Renal pelvis (tissue), 12 donors: ENCODE measurements at places on chromosomes 11 and 22.

GRCh38 chr11:96254087-96254486, 88.9 kb downstream of the MAML2 start:
- peak; percentile 72 for DNase-seq

GRCh38 chr11:14012846-14013245, 50.3 kb downstream of the SPON1 start:
- no peak for DNase-seq

- DNase-seq = no peak
Measured at GRCh38 chr22:37017356-37017755, 1.9 kb downstream of the TST start.

DNA sequence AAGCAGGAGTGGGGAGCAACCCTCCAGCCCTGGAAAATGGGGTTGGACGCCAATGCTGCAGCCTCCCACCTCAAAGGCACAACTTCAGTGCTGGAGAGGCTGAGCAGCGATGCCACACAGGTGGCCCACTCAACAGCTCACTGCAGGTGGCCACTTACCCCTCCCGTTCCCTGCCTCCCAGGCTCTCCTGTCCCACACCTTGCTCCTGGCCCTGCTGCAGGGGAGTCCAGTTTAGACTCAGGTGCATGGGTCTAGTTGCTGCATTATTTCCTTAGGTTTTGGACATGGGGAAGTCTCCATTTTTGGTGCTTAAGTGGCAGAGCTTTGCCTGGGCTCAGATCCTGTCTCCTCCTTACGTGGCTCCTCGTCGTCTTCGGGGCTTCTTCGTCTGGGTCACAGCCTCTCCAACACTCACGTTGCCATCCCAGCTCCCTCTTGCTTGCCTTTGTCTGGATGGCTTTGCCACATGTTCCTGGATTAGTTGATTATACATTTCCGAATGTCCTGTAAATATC, 898.3 kb downstream of the BRD1 start:
- DNase-seq = no peak

DNA sequence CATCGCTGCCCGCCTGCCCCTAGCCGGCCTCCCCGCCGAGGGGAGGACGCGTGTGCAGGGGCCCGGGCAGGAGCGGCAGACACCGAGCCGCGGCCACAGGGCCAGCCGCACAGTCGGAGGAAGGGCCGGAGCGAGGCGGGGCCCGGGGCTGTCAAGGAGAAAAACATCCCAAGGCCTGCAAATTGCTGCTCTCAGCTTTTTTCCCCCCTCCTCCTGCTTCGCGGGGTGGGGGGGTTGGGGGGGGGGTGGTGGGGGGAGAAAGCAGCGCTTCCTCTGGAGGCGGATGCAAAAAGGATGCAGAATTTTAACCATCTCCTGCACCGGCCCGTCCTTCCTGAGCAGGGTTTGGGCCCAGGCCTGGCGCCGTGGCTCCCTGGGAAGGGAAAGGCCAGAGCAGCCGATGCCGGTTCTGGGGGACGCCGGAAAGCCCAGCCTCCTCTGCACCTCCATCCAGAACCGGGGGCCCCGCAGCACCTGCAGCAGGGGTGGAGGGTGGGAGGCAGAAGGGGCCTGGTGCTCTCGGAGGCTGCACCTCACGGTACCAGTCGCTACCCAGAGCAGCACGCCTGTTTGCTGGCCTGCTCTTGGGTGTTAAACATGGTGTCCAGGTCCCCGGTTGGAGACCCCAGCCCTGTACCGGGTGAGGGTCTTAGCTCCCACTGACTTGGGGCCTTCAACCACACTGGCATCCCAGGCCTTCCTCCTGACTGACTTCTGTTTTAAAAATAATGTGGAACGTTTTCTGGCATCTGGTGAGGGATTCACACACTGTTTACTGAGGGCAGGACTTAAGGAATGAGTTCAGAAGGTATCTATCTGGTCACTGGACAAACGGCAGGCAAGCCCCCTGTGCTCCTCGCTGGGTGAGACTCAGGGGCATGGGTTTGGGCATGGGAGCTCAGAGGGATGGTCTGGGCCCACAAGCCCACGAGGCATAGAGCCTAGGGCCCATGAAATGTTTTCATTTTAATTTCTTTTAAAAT, 77.4 kb upstream of the WNT7B start:
- no peak for DNase-seq

DNA sequence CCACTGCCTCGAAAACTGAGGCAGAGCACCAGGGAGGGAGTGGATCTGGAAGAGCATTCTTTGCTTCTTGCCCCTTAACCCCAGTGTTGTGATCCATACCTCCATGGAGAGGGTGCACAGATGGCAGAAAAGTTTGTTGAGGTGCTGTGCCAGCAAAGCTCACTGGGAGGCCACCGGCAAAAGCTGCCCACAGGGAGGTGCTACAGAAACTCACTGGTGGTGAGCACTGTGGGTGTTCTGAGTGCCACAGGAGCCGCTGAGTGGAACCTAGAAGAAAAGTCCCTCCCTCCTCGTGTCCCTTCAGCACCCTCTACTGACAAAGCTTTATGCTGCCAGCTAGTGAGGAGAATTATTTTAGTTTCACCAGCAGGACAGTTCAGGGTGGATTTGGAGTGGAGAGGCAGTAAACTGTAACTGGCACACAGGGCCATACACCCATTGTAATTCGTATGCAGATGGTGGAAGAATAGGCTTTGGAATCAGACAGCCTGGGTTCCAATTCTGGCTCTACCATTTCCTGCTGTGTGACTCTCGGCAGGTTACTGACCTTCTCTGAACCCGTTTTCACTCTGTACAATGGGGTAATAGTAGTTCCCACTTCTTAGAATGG, 84.6 kb downstream of the SWAP70 start:
- peak; percentile 57 for DNase-seq

GRCh38 chr22:22243033-22243680, 1.4 kb upstream of the VPREB1 start:
- no peak for DNase-seq

GRCh38 chr11:66006134-66006890, 4.0 kb downstream of the BANF1 start:
- no peak for DNase-seq

DNA sequence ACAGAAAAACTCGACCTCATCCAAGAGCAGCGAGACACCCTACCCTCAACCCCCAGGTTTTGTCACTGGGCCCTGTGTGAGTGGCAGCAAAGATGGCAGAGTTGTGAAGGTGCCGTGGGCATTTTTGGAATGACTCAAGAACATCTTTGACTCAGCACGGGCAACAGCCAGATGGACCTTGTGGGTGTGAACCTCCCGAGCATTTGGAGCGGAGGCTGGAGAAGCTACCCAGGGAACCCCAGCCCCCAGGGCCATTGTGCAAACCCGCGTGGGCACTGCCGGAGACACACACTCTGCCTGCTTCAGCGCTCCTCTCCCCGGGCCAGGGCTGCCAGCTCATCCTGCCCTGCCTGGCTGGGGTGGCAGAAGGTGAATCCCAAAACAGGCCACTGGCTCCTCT, 66.1 kb downstream of the PANX1 start:
- no peak for DNase-seq

DNA sequence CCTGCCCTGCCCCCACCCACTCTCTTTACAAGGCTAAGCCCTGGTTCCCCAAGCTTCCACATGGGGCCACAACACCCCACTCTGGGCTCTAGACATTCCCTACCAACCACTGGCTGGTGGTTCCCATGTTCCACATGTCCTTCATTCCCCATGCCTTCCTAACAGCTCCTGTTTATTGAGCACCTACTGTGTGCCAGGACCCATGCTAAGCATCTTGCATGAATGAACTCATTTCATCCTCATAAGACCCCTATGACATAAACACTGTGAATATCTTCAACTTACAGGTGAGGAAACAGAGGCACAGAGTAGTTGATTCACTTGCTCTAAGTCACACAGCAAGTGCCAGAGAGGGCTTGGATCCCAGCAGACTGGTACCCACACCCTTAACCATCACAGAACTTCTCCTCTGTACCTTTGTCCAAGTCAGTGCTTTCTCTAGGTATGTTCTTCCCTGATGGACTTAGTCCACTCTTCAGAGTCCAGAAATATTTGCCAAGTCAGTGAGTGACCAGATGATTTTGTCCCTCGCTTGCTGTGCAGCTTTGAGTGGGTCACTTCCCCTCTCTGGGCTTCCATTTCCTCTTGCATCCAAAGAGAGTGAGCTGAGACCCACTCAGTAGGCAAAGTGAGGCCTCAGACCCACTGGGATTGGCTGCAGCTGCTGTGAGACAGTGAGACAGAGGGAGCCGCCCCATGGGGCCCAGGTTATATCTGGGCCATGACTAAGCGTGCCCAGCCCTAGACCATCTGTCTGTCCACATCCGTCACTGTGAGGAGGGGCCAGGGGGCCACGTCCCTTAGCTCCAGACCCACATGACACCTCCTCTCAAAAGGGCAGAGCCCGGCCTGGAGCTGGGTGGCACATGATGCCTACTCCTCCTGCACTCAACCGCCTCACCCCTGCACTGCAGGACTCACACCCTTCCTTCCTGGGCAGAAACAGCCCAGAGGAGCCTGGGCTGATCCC, 132.4 kb downstream of the MN1 start:
- no peak for DNase-seq

DNA sequence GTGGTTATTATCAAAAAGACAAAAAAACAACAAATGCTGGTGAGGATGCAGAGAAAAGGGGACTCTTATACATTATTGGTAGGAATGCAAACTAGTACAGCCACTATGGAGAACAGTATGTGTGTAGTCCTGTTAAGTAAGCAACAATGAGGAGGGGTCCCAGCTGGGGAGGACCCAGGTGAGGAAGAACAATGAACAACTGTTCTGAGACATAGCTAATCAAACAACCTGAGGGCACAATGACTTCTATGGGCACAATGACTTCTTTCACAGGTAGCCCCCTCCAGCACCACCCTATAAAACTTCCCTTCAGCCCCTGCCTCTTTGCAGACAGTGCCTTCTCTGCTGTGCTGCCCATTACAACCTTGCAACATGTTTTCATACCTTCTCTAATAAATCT, 5.6 kb downstream of the JAML start:
- DNase-seq = no peak

GRCh38 chr11:62999649-63000048, 14.9 kb upstream of the SLC22A6 start:
- DNase-seq = no peak

DNA sequence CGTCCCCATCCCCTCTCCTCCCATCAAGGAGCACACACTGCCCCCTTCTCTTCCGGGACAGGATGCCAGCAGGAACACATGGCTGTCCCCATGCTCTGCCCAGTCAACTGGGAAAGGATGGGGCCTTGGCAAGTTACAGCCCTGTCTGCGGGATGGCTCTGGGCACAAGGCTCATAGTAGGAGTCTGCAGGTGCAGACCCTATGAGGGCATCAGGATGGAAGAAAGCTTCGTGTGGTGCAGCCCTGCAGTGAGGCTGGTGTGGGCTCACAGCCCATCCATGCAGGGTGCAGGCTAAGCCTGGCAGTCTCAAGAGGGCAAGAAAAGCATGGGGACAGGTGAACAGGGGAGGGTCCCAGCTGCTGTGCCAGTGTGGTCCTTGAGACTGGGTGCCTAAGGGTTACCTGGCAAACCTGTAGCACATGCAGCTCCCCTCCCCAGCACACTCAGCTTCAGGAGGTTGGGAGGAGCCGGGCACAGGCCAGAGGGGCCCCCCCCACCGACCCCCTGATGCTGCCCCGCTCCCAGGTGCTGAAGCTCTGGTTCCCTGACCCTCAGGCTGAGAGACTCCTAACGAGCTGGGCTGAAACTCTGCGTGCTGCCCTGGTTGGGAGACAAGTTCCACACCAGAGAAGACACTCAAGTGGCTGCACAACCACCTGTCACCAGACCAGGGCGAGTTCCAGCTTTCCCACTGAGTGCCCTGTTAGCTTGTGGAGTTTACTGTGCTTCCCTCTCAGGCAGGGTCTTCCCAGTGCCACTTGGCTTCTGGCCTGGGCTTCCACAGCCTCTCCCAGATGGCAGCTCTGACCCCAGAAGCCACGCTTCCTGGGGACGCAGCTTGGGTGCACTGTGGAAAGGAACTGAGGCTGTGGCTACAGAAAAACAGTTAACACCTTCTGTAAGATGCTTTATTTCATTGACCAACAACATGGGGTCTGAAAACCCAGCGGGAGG, 3.3 kb upstream of the SCARF2 start:
- DNase-seq = no peak

DNA sequence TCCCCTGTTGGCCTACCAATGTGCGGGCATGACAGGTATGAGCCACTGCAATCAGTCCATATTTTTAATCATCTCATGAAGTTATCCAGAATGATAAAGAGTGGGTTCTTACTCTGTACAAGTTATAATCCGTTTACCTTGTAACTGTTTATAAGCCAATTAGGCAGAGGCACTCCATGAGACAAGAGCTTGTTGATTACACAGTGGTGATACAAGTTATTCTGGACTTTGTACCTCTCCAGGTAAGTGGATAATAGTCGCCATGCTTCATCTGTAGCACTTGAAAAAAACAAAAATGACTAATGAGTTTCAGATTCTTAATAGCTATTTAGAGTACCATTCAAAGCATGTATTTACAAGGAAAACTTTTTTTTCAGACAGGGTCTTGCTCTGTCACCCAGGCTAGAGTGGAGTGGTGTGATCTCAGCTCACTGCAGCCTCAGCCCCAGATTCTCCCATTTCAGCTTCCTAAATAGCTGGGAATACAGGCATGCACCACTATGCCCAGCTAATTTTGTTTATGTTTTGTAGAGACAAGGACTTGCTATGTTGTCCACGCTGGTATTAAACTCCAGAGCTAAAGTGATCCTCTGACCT, 17.7 kb upstream of the FNBP4 start:
- no peak for DNase-seq

- no peak for DNase-seq
Measured at GRCh38 chr11:86606836-86607481, 65.5 kb downstream of the ME3 start.

DNA sequence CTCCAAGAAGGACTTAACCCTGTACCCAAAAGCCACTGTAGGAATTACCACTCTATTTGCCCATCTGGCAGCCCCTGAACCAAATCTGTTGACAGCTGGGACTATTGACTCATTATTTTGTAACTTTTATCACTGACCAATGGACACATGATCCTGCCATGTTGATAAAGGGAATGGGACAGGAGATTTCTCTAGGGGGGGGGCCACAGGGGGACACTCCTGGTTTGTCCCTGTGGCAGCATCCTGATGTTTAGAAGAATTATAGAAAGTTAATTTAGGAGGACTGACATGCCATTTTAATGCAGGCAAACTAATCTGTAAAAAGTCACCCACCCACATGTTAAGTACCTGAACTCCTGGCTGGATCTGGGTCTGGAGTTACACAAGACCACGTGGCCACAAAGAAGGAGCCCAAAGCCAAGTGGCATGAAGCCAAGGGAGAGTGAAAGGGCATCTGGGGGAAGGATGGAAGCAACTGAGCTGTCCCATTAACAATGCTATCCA, 558.1 kb downstream of the ETS1 start:
- DNase-seq = no peak

GRCh38 chr22:38397189-38398085, 57.6 kb downstream of the KCNJ4 start:
- no peak for DNase-seq

GRCh38 chr11:58928107-58928499, 11.2 kb upstream of the GLYATL1 start:
- DNase-seq = no peak

- no peak for DNase-seq
Measured at GRCh38 chr11:121236115-121237001, 56.2 kb upstream of the SC5D start.

- DNase-seq = no peak
Measured at GRCh38 chr22:32836280-32837123, 35.0 kb downstream of the TIMP3 start.

GRCh38 chr11:1384199-1384970, 5.3 kb upstream of the BRSK2 start:
- no peak for DNase-seq
